CD4-positive, alpha-beta T cell treated with Interferon alpha-2 for 1 hour (primary cell): ENCODE measurements at places on chromosomes 4 and X.

GRCh38 chr4:172045981-172046380 lies 232.8 kb downstream of the GALNTL6 start:
- no peak for DNase-seq

DNA sequence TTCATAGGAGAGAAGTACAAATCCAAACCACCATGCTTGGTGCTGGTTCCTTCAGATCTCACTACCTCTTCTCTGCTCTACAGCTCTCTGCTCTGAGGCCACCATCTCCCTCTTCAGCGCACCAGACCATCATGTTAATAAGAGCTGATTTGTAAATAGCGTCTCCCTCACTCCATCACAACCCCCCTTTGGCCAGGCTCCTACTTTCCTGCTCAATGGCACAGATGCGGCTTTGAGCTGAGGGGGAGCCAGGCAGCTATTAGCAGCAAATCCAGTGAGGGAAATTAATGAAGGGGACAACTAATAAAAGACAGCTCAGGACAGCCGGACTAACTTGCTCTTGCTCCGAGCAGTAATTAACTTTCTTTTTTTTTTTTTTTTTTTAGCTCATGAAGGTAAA lies 13.1 kb downstream of the NEUROG2 start:
- DNase-seq, result no peak

GRCh38 chrX:13101441-13102139 lies 57.2 kb upstream of the FAM9C start:
- peak; percentile 57 for DNase-seq

DNA sequence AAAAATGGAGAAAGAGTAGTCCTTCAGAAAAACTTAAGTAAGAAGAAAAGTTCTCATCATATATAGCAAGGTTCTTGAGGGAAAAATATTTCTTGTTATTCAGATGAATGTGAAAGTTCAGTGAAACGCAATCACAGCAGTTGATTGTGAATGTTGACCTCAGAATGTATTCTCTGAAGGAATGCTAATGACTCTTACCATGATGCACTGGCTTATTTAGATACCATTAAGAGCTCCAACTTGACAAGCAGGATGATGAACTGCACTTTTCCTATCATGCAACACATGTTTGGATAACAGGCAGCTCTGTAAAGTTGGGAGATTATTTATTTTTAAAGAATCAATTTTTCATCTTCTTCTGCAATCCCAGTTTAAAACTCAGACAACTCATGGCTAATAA lies 115.5 kb upstream of the MYOZ2 start:
- DNase-seq, result no peak

- DNase-seq, result no peak
Observed at GRCh38 chr4:28469886-28470285, 1609.2 kb downstream of the STIM2 start.

- no peak for DNase-seq
Observed at GRCh38 chrX:38409289-38409688, 56.9 kb downstream of the OTC start.

- no peak for DNase-seq
Observed at GRCh38 chr4:185426960-185427688, 1.4 kb upstream of the UFSP2 start.

- no peak for DNase-seq
Observed at GRCh38 chr4:128565565-128566186, 243.8 kb upstream of the JADE1 start.

DNA sequence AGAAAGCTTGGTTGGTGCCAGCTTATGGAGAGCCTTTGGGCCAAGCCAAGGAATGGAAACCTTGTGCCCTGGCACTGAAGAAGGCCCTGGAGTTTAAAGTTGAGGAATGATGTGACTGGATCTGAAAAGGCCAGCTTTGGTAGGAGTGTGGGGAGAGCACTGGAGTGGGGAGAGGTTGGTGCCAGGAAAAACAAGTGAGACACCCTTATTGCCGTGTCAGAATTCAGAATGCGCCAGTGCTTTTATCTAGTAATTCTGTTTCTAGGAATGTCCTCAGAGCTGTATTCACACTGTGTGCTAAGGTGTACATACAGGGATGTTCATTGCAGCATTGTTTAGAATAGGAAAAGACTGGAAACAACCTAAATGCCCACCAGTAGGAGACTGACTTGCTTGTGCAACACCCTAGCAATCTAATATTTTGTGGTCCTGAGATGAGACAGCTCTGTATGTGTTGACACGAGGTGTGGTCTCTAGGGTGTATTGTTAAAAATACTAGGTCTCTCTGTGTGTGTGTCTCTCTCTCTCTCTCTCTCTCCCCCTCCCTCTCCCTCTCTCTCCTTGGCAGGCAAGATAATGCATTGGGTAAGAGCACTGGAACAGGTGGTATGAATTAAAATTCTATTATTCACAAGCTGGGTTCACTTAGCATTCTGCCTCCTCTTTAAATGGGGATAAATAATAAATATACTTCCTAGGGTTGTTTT lies 107.8 kb downstream of the GATB start:
- no peak for DNase-seq

GRCh38 chr4:100149190-100149589 lies 41.1 kb downstream of the DDIT4L start:
- DNase-seq, result no peak

- no peak for DNase-seq
Observed at GRCh38 chr4:101355246-101355645, 7.9 kb upstream of the PPP3CA start.

- DNase-seq, result no peak
Observed at GRCh38 chrX:46268412-46268811, 276.8 kb downstream of the ZNF674 start.

GRCh38 chr4:6449746-6450369 lies 22.6 kb downstream of the PPP2R2C start:
- no peak for DNase-seq

DNA sequence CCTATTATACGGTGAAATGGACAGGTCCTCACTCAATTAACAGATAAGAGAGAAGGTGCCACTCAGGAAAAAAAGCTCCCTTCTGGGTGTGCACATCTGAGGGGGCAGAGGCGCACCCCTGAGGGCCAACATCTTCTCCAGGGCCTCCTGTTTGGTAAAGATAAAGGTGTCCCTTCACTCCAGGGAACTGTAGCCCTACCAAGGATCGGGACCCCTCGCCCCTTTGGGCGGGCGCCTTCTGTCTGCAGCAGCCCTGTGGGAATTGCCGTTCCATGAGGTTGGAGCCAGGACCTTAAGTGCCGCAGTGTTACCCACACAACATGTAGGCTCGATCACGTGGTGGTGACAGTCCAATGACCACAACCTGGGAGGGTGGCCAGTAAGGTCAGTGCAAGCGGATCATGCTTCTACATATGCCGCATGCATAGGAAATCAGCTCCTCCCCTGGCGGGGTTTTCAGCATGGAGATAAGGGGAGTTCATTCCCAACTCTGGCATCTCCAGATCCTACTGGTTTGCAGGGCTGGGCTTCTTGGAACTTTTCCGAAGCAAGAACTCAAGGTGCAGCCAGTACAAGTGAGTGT lies 253.3 kb downstream of the EVC2 start:
- no peak for DNase-seq

DNA sequence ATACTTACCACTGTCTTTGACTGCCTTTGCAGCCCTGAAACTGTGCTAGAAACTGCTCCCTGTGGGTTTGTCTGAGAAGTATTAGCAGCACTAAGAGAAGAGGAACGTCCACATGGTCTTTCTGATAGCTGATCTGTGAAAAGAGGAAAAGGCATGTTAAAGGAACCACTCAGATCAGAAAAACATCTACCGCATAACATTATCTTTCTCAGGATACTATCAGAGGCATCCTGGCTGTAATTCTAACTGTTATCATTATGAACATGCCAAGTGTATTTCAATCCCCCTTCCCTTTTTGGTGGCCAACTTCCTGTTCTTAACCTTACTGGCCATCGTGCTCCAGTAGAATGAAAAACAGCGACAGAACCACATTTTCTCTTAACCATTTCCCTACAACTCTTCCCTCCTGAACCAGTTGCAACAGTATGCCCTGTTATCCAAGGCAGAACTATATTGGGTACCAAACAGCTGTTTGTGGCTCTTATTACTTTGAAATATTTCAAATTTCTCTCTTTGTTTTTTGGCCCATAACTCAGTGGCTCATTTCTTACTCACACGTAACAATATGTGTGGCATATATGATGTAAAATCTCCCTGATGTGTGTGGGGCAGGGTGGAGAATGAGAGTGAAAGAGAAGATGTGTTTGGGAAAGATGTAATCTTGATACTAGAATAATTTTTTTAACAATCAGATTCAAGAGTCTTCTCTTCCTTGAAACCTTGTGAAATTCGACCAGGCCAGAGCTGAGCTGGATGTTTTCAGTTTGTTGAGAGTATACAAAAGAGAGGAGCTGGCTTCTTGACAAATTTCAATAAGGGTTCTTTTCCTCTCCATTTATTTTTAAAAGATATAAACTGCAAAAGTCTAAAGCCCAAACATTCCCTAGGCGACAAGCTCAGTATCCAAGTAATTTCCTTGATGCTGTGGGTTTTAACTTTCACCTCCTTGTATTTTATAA lies 35.2 kb downstream of the ARHGEF6 start:
- no peak for DNase-seq

- DNase-seq, result no peak
Observed at GRCh38 chr4:1058997-1059665, 47.7 kb downstream of the FGFRL1 start.

GRCh38 chrX:48800574-48801279 lies 1.1 kb upstream of the HDAC6 start:
- no peak for DNase-seq

DNA sequence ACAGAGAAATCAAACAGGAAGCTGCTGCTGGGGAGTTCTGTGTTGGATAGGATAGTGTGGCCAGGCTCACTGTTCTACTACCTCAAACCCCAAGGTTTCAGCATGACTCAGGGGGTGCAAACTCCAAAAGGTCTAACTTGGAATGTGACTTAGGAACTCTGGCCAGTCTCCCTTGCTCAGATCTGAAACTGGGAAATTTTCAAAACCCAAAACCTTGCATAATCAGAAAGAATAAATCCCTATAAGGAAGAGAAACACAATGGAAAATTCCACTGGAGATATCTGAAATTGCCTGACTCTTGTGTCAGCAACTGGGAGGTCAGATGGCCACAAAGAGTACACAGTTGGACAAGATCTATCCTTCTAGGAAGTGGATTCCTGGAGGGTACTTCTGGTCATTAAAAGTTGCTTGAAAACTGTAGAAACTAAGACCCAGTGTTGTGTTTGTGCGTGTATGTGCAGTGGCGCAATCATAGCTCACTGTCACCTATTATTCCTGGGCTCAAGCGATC lies 58.0 kb downstream of the PPEF2 start:
- no peak for DNase-seq

DNA sequence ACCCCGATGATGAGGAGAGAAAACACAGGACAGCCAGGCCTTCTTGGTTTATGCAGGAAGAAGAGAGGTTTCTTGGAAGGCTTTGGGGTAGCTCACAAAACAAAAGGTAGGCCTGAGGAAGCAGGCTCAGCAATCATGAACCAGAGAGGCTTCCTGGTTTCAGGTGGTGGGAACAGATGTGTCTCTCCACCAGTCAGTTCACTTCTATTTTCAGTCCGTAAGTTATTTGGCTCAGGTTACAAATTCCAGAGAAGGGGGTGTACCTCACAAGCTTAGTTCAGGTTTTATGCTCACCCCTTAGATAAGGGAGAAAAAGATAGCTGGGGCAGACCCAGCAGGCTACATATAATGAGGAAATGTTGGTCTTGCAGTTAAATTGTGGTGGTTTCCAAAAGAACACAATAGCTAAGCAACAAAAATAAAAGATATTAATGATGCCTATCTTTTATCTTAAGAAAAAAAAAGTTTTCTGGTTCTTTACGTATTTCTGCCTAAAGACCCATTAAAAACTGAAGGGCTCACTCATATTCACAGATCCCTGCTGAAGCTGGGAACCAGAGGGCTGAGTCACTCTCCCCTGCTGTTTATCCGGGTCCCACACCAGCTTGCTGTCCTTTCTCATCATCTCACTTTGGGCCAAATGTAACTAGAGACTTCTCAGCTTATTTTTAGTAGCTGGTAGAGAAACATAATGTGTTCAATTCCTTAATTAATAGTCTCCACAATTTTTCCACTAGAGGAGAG lies 177.0 kb downstream of the CAMK2D start:
- no peak for DNase-seq

- no peak for DNase-seq
Observed at GRCh38 chr4:42460043-42460442, 62.8 kb downstream of the SHISA3 start.

GRCh38 chrX:31186693-31187338 lies 115.0 kb upstream of the FTHL17 start:
- no peak for DNase-seq

- DNase-seq, result no peak
Observed at GRCh38 chr4:187268940-187269339, 545.3 kb upstream of the FAT1 start.

- DNase-seq, result no peak
Observed at GRCh38 chr4:107034996-107035818, 906 bp downstream of the DKK2 start.

- DNase-seq, result no peak
Observed at GRCh38 chrX:65420154-65420553, 114.4 kb downstream of the LAS1L start.

DNA sequence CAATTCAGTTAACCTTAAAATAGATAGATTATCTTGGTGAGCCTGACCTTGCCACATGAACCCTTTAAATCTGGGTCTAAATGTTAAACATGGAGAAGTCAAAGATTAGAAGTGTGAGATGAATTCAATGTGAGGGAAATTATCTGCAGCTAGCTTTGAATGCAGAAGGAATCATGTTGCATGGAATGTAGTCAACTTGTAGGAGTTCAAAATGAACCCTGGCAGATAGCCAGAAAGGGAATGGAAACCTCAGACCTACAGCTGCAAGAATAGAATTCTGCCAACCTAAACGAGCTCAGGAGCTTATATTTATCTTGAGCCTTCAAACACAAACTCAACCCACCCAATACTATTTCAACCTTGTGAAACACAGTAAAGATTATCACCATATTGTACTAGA lies 632.5 kb downstream of the KCTD8 start:
- DNase-seq, result no peak
